ENCODE measurements at places on chromosomes 5 and 9. TPM values are rescaled to one million over a fixed set of nuclear protein-coding genes. Genes with fewer than 3 reads are reported as not detected.

DNA sequence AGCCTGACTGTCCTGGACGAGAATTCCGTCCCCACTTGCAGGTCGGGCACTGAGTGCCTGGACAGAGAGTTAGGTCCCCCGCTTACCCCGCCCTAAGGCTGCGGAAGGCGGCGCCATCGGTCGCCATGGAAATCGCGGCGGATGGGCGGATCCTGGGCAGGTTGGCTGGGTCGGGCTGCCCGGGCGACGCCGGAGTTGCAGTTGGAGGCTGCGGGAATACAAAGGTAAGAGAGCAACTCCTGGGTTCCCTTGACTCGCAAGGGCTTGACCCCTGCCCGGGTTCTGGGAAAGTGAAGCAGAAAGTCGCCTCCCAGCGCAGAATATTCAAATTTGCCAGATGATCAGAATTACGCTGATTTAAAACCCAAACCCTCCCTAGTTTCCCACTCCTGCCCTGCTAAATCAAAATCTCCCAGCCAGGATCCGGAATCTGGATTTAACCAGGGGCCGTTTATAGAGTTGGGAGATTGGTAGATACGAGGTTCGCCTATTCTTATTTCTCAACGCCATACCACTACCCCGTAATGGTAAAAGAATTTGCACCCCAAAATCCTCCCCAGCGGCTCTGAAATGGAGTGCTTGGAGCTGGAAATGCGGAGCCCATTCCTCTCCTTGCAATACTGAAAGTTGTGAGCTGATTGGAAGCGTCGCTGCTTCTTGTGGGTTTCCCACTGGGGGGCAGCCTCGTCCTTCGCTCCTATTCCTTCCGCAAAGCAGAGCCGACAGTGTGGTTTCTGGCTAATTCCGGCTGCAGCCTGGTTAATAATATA, 156.4 kb upstream of the RASEF start:
- no peak for DNase-seq

DNA sequence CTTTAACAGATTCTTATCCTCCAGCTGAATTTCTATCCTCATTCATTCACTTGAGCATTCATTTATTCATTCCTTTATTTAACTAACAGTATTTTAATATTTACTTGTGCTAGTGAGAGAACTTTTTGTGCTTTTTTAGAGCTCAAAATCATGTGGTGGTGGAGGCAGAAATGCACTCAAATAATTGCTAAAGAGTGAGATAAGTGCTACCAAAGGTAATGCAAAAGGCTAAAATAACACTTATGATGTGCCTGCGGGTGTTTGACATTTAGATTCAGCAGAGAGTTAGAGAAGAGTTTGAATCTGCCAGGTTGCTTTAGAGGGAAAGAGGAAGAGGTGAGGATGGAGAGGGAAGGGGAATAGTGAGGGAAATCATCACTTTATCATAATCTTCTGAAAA, 431.5 kb upstream of the EDIL3 start:
- DNase-seq: no peak

- DNase-seq: peak; percentile 4
Measured at GRCh38 chr9:15349892-15350761, 43.1 kb upstream of the TTC39B start.

DNA sequence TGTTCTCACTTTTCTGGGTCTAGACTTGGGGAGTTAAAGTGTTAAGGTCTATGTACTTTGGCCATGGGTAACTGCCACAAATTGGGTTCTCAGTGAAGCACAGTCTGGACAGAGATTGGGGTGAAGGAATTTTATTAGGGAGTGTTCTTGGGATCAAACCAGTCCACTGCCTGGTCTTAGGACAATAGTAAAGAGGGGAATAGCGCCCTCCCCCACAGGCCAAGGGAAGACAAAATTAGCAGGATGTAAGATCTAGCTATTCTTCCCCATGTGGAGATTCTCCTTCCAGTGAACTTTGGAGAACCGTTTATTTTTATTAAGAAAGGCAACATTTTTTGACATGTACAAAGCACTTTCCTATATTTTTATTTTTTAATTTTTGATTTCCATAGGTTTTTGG, 18.4 kb upstream of the RIC1 start:
- DNase-seq: no peak

GRCh38 chr5:4737868-4738267, 402.3 kb upstream of the ADAMTS16 start:
- no peak for DNase-seq

GRCh38 chr5:19903611-19904010, 84.4 kb downstream of the CDH18 start:
- DNase-seq: no peak

DNA sequence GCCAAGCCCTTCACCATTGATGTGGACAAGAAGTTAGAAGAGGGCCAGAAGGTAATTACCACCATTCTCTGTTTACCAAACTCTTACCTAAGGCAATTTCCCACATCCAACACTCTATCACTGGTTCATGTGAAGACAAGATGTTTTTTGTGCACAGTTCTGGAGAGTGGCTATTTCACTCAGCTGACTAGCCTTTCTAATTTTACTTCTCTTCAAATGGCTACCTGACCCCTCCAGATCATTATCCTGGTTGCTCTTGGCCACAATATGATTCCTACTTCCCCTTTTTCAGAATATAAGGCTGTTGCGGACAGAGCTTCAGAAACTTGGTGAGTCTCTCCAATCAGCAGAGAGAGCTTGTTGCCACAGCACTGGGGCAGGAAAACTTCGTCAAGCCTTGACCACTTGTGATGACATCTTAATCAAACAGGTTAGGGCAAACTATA, 7.1 kb downstream of the KIF20A start:
- DNase-seq: no peak

Gene PFDN1
- total RNA-seq: 56.3 TPM

Gene CENPK
- 70.5 TPM for total RNA-seq

Gene PCDHAC2
- total RNA-seq: not detected

Gene DDX4
- total RNA-seq: 1.1 TPM
